HT1080 (cell line): ENCODE measurements at places on chromosomes 5 and 9. TPM values are rescaled to one million over a fixed set of nuclear protein-coding genes. Genes with fewer than 3 reads are reported as not detected.

ARL14EPL gene
- total RNA-seq = 0.17 TPM in 1 of 2 replicates, not detected in the other

ANKRD18B gene
- 3.7 and 15.0 TPM in 2 replicates for total RNA-seq

SPATA31A5 gene
- total RNA-seq = not detected in 2 replicates

SLC34A3 gene
- total RNA-seq = not detected in 2 replicates

EQTN gene
- not detected in 2 replicates for total RNA-seq

PKD2L2 gene
- total RNA-seq = not detected in 2 replicates

FOXD4 gene
- total RNA-seq = 1.1 and 1.2 TPM in 2 replicates

NOXA1 gene
- total RNA-seq = 0.10 TPM in 1 of 2 replicates, not detected in the other

GABRA6 gene
- total RNA-seq = 1.9 and 2.9 TPM in 2 replicates

CAPSL gene
- total RNA-seq = 0.43 and 0.61 TPM in 2 replicates

BTNL8 gene
- total RNA-seq = 0.18 TPM in 1 of 2 replicates, not detected in the other

CDC20B gene
- not detected in 2 replicates for total RNA-seq

FIBCD1 gene
- 11.6 TPM in 2 replicates for total RNA-seq

- peak; percentile 79 for DNase-seq
Observed at GRCh38 chr5:111075520-111075919, 4.0 kb downstream of the TSLP start.

GRCh38 chr9:106960258-106960657 is 97.3 kb downstream of the ZNF462 start:
- DNase-seq = no peak

- no peak for DNase-seq
Observed at GRCh38 chr9:106600955-106601560, 261.9 kb upstream of the ZNF462 start.

DNA sequence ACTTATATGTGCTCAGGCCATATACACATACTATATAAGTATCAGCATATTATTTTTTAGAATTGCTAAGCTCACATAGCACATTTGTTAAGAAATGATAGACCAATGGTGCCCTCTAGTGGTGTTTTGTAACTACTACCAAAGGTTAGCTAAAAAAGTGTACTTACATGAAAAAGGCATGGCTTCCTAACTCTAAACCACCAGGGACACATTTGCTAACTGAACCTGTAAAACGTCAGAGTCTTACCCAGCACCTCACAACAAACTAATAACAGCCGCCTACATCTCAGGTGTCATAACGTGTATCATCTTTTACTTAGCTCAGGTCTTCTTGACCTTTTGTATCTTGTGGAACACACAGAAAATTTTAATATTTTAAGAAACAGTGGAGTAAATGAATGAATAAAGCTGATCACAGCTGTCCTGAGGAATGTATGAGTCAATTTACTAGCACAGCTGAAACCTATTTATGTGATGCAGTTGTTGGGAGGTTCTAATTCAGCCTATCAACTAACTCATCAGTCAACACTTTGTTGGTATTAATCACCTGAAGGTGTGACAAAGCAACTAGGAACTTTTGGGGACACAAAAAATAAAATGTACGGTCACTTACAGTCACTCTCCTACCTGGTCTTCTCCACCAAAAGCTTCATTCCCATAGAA is 72.9 kb downstream of the BAAT start:
- DNase-seq = peak; percentile 59

DNA sequence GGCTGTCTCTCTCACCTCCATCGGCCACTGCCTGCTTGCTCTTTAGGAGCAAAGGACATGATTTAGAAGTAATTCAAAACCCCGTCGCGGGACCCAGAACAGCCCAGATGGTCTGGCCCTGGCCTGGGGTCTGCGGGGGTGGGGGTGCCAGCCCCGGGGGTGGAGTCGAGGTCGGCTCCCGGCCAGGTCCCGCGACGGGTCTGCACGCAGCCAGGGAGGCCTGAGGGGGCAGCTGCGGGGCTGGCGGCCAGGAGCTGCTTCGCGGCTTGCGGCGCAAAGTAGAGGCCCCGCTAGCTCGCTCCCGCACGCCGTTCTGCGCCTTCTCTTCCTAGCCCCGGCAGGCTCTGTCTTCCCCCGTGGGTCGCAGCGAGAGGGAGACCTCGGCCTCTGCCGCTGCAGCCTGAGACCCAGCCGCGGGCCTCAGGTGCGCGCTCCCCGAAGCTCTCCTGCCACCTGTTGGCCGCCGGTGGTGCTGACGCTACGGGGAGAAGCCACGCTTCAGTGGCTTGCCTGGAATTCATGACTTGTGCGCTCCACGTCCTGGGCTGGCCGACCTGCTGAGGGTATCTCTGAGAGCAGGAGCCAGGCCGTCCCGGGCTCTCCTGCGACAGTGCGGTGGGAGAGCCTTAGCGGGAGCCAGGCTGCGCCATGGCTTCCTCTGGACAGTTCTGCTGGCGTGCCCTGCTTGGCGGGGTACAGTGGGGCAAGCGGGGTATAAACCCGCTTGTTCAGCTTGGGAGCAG is 157.2 kb upstream of the PITX1 start:
- DNase-seq = peak; percentile 69

GRCh38 chr5:66742083-66742895 is 146.1 kb downstream of the MAST4 start:
- no peak for DNase-seq

DNA sequence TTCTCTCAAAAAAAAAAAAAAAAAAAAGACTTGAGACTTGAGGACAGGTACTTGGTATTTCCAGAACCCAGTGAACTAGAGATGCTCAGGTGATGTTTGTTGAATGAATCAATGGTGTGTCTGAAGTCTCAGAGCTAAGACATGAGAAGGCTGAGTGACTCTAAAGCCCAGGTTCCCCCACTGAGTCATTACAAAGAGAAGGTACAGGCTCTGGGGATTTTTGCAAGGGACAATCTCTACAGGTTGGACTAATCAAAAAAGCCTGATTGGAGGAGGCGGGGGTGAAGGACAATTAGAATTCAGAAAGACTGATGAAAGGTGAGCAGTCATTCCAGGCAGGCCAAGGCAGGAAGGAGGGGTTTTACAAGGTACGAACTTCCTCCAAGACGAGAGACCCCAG is 8.2 kb upstream of the FABP6 start:
- no peak for DNase-seq

DNA sequence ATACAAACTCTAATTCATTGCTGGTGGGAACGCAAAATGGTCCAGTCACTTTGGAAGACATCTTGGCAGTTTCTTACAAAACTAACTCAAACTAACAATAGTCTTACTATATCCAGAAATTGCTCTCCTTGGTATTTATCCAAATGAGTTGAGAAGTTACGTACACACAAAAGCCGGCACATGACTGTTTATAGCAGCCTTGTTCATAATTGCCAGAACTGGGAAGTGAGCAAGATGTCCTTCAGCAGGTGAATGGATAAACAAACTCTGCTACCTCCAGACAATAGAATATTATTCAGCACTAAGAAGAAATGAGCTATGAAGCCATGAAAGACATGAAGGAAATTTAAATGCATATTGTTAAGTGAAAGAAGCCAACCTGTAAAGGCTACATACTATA is 17.9 kb upstream of the GNAQ start:
- no peak for DNase-seq

DNA sequence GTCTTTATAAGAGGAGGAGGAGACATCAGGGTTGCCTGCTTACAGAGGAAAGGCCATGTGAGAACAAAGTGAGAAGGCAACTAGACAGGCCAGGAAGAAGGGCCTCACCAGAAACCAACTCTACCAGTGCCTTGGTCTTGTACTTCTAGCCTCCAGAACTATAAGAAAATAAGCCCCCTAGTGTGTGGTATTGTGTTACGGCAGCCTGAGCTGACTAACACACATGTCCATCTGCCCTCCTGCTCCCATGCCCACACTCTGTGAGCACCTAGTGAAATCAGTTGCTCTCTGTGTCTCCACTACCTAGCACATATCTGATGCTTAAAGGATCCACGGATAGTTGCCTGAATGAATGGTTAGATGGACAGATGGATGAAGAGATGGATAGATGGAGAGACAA is 6.9 kb downstream of the AK3 start:
- no peak for DNase-seq

DNA sequence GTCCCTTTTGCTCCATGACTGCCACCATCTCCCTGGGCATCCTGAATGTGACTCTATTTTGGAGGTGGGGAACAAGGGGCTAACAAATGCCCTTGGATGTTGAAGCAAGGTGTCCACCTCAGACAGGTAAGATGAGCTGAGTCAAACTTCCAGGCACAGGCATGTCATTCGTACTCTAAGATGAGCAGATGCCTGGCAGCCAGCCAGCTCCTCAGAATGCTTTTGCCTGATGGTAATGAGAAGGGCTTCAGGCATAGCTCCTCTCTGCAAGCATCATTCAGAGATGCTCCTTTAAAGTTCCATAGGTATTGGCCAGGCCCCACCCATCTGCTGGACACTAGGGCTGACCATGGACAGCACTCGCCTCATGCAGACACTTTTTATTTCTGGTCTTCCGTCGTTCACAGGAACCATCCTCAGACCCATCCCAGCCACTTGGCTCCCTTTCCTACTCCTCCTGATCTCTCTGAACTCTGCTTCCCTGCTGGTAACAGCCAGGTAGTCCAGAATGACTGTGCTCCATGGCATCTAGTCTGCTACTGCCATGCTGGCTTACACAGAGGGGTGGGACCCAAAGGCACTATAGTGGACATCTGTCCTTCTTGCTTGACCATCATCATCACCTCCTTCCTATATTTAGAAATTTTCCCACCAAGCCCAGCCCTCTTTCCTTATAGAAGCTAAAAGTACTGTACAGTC is 118.8 kb downstream of the GLIS3 start:
- DNase-seq = no peak

DNA sequence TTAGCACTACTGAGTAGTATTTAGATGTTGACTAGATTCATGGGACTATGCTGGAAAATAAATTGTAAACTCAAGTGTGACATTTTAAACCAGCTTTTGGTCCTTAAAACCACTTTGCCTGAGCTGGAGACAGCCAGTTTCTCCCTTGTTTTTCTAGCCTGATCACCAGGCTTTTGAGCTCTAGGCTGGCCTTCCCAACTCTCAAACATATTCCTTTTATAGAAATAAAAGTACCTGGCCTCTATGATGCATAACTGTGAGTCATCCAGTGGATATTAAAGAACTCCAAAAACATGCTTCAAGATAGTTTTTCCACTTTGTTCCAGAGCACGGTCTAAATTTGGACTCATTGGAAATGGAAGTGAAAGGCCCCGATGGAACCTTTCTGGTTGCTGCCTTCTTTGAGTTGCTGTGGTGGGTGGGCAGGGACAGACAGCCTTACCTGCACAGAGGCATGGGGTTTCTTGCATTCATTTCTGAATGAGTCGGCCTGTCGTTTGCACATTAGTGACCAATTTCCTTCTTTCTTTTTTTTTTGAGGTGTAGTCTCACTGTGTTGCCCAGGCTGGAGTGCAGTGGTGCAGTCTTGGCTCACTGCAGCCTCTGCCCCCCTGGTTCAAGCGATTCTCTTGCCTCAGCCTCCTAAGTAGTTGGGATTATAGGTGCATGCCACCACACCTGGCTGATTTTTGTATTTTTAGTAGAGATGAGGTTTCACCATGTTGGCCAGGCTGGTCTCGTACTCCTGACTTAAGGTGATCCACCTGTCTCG is 43.1 kb downstream of the TRIO start:
- DNase-seq = peak; percentile 88

- DNase-seq = no peak
Observed at GRCh38 chr5:11467588-11467987, 436.7 kb downstream of the CTNND2 start.

GRCh38 chr9:34566322-34566721 is 23.2 kb downstream of the CNTFR start:
- DNase-seq = no peak

- DNase-seq = no peak
Observed at GRCh38 chr5:111385051-111385450, 127.3 kb downstream of the STARD4 start.

- no peak for DNase-seq
Observed at GRCh38 chr9:136835162-136835931, 6.9 kb upstream of the AJM1 start.

- peak; percentile 56 for DNase-seq
Observed at GRCh38 chr5:174354571-174354970, 309.1 kb downstream of the NSG2 start.
